NCI-H774 (cell line): ENCODE measurements at places on chromosomes 3 and 15.
A peak's percentile ranks its signal among the peaks of the same experiment; 100 is the strongest.

DNA sequence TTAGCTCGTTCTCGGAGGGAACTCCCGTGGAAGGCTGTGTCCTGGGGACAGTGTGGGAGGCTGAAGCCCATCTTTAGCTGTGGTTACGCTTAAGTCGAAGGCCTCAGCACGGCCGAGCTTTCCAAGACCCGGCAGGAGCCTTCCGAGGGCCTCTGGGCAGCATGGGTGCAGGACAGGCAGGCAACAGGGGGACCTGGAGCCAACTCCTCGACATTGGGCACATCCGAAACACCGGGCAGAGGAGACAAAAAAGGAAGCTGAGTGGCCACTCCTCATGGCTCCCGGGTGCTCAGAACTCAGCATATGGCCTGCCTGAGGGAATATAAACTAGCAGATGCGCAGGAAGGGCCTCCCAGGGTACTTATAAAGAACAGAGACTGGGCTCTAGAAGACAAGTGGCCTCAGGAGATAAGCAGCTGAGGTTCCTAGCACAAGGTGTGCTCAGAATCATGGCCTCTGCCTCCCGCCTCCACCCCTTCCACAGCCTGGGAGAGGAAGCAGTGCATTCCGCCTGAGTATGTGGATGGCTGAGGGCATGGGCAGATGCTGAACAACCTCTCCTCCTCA, 34.1 kb downstream of the ABTB1 start:
- DNase-seq: no peak

GRCh38 chr15:101152914-101153313, 98.9 kb downstream of the CHSY1 start:
- no peak for DNase-seq

GRCh38 chr3:126965526-126966080, 17.3 kb upstream of the PLXNA1 start:
- DNase-seq: no peak

GRCh38 chr15:36347272-36347858, 232.1 kb upstream of the CDIN1 start:
- DNase-seq: no peak

DNA sequence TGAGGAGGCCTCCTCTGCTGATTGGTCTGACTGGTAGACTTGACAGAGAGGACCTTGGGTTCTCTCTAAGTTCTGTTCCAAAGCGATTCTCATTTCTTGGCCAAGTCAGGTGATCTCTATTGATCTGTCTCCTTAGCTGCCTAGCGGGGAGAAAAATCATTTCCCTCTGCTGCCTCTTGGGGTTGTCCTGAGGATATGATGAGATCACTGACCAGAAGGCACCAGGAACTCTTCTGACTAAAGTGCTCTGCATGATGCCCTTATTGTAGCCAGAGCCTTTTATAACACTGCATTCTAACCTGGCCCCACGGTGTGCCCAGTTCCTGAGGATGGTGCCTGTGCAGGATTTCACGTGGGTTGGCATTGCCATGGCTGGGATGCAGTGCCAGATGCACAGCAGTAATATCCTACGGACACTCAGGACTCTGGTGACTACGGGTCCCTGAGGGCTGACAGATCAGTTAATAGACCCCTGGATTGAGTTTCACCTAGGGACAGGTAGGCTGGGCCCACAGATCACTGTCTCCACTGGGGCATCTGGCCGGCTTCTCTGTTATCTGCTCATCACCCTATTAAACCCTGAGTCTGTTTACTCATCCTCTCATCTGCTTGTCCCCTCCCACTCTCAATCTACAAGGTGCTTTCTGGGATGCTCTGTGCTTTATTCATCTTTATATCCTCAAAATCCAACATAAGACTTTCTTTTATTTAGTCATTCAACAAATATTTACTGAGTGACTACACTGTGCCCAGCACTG, 3.9 kb upstream of the HEG1 start:
- DNase-seq: no peak

GRCh38 chr3:73351423-73352071, 273.2 kb downstream of the PDZRN3 start:
- DNase-seq: no peak

DNA sequence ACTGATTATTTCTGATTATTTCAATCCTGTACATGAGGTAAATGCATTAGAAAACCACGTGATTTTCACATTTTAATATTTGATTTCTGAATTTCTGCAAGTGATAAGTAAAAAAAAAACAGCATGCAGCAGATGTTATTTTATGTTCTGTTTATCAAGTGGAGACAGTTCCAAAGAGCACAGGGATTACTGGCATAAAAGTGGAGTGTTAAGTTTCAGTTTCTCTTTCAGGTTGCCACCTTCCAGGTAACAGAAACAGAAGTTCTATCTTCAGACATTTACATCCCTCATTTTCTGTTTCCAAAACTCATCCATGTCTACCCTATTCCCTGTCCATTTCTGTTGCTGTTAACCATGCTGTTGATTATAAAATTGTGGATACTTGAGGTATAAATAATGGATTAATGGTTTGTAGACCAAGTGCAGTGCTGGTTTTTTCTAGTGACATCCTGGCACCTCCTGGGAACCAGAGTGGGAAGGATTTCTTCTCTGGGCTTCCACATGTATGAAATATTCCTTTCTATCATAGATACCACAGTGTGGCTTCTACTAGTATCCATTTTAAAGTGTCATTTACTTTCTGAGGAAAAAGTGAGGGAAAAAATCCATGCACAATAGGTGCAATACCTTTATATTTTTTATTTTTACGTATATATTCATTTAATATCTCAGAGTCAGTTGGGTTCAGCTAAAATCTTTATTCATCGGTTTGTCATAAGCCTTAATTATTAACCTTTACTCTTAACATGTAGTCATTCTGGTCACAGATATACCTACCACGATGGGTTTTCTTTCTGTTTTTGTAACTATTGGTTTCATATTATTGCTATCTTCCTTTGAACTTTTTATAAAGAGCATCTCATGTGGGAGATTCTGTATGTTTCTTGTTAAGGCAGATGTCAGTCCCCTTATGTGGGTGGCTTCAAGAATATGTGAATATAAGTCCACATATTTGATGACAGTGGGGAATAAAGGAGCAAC, 1010.0 kb downstream of the SQOR start:
- peak; percentile 23 for DNase-seq

DNA sequence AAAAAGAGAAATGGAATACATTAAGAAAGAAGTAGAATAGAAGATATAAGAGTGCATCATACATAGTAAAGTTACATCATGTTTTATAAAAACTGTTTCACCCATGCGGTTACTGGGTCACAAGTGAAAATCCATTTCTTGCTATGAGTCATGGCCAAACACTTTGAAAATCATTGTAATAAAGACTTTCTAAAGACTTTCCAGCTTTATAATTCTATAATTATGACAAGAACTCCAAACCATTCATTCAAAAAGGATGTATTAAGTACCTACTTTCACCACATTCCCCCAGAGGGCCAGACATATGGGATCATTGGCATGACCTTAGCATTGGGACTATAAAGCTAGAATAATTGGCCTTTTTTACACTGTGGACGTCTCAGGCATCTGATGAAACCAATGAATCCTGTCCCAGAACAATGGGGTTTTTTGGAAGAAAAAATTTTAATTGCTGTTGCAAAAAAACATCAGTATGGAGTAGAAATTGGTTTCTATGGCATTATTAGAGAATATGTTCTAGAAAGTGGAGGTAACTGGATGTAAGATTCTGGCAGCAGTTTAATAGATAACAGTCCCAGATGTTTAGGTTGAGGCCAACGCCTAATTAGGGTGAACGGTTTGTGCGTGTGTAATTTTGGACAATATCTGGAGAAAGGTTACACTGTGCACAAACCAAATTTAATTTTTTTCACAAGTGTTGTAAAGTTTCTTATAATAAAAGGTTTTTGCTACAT, 3.3 kb upstream of the SKIC8 start:
- DNase-seq: no peak

DNA sequence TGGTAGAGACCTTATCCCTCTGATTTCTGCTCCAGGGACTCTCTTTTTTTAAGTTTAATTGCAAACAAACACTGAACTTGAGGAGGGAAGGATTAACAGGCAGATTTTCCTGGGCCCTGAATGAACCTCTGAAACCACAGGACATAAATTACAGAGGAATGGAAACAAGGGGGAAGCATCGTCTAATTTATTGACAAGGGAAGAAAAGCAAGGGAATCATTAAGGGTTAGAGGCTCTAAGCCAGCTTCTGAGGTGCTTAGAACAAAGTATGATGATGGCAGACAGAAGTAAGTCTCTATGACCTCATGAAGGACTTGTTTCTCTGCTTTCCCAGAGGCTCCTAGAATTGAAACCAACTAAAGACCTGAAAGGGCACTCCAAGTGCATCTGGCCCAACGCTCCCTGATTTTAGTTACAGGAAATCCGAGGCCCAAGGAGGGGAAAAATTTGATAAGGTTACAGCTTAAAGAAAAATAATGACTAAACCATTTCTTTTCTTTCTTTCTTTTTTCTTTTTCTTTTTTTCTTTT, 244.7 kb upstream of the NR2E3 start:
- no peak for DNase-seq

DNA sequence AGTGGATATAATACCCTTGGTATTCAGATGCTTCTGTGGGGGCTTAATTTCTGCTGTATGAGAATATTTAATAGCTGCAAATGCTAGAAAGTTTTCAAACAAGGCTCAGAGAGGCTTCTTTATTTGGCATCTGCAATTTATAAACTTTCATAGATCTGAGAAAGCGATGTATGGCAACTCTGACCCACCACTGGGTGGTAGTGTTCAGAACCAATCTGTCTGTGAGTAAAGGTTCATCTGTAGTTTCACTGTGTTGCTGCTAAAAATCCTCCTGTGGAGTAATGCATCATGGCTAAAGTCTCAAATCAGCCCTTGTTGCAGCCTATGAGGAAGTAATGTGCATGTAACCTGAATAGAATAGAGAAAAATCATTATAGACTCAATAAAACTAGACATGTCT, 47.4 kb downstream of the CLSTN2 start:
- DNase-seq: no peak

- DNase-seq: no peak
These were observed 64.4 kb downstream of the MAGEF1 start for GRCh38 chr3:184647405-184647936.

- DNase-seq: no peak
These were observed 37.3 kb upstream of the APH1B start for GRCh38 chr15:63240109-63240508.
